Tibial nerve (tissue), 4 donors: ENCODE measurements at places on chromosomes 1 and 21.

DNA sequence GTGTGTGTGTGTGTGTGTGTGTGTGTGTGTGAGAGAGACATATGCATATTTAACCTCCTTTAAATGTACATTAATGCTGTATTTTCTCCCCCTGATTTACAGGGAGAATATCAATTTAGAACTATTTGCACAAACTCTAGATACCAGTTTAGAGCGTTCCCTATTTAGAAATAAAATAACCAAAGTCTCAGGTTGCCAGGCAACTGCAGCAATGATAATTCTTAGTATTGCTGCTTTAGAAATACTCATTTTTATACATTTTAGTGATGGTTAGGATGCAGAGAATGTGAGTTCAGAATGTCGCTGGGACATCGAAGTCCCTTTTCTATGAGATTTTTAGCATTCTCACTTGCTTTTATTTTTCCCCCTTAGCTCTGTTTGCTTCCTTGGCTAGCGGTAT is 497.3 kb downstream of the KIF26B start:
- DNase-seq: no peak

GRCh38 chr1:70195342-70195741 is 10.0 kb downstream of the LRRC40 start:
- DNase-seq: no peak

- no peak for DNase-seq
These were observed 52.5 kb downstream of the ETS2 start for GRCh38 chr21:38858026-38858811.

- DNase-seq: no peak
These were observed 136.8 kb upstream of the USP25 start for GRCh38 chr21:15592957-15593356.

- DNase-seq: no peak
These were observed 8.3 kb upstream of the TNFRSF9 start for GRCh38 chr1:7948960-7949359.

GRCh38 chr1:93433407-93433961 is 14.4 kb upstream of the FNBP1L start:
- no peak for DNase-seq

- no peak for DNase-seq
These were observed 5.9 kb downstream of the C1orf226 start for GRCh38 chr1:162387226-162388082.

GRCh38 chr1:203692565-203693470 is 66.2 kb downstream of the ATP2B4 start:
- peak; percentile 78 for DNase-seq

- DNase-seq: no peak
These were observed 655 bp downstream of the USF1 start for GRCh38 chr1:161044908-161045735.

DNA sequence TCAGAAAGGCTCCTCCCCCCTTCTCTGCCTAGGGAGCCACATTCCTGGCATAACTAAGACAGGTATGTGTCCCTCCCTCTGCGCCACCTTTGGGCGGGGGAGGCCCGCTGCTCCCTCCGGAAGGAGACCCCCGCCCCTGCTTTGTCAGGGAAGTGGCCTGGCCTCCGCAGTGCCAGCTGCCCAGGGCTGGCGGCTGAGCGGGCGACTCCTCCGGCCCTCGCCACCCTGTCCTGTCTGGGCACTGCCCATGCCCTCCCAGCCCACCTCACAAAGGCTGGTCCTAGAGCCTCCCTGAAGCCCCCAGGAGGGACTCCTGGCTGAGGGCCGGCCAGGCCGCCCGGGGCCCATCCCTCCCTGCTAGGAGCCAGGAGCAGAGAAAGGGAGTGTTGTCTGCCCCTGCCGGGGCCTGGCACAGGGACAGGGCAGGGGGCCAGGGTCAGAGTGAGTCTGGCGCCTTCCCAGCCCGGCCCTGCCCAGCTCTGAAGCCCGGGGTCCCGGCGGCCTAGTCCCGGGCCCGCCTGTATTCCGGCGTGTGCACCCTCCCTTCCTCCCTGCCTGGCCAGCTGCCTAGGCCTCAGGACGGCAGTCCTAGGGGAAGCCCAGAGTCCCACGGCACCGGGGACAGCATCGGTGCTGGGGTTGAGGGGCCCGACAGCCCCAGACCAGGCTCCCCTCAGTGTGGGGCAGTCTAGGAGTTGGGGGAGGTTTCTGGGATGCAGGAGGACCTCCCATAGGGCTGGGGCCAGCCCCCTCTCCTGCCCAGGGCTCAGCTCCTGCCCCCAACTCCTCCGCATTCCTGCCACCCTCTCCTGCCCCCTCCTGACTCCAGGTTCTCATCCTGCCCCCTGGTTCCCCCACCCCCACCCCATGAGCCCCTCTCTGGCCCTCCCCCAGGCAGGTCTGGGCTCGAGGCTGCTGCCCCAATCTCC is 5.1 kb downstream of the AGRN start:
- DNase-seq: no peak

DNA sequence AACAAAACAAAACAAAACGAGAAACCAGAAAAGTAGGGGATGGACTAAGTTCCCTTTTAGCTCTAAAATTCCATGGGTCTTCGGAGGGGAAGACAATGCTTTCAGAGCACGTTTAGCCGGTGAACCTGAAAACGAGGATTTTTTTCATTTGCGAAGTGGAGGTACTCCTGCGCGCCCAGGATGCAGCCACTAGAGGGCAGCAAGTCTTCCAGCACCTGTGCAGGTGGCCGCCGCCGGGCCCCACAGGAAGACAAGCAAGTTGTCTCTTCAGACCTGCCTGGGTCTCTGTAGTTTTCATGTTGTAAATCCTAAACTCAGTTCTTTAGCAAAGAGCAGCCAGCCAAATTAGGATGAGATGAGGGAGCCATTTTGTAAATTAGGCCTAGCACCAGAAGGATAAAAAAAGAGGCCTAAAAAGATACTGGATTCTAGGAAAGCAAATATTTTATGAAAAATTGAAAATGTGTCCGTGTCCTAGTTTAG is 17.7 kb upstream of the SNX27 start:
- peak; percentile 48 for DNase-seq

DNA sequence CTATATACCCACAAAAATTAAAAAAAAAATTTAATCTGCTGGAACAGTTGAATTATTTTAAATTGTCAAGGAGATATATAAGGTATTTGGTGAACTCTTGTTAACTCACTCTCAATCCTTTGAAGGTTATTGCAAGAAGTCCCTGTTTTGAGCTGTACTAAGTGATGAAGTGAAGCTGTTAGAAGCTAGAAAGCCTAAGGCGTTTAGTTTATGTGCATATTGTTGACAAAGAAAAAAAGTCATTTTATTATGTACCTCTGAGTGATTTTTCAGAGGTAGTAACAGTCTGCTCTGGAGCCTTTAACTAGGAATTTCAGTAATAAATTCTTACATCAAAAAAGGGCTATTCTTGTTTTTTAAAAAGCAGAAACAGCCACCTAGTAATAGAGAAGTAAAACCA is 59.6 kb downstream of the TMEM200B start:
- no peak for DNase-seq

DNA sequence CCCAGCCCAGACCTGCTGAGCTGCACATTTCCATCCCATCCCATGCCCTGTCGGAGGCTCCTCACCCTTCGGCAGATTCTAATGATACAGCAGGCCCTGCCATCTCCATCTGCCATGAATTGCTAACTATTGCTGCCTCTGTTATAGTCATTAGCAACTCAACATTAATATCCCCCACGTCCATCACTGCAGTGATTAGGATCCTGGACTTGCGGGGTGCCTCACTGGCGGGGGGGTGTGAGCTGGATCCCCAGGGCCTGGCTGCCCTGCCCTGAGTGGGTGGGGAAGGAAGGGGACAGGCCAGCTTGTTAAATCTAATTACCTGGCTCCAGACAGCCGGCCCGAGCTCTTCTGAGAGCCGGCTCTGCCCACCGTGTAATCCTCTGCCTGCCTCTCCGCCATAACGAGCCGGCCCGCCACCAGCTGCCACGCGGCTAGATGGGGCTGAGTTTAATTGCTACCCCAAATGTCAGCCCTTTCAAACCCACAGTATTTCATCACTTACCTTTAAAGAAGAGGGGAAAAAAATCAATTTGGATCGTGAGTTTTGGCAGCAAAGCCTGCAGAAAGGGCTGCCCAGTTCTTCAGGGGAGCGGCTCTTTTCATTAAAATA is 227.3 kb upstream of the CSF3R start:
- DNase-seq: no peak

DNA sequence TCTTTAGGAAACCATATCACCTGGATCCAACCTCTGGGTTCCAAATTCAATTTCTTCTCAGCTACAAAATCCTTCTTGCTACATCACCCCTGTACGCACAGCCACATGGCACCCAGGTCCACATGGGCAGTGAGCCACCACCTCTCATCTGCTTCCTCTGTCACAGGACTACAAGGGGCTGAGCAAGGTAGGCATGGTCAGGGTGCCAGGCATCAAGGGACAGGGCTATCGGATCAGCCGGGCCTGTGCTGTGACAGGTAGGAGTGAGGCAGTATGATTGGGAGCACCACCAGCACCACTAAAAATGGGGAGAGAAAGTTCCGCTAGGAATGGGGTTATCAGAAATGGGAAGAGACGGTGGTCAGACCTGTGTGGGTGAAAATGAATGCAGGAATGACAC is 29.4 kb downstream of the S100A6 start:
- DNase-seq: no peak

DNA sequence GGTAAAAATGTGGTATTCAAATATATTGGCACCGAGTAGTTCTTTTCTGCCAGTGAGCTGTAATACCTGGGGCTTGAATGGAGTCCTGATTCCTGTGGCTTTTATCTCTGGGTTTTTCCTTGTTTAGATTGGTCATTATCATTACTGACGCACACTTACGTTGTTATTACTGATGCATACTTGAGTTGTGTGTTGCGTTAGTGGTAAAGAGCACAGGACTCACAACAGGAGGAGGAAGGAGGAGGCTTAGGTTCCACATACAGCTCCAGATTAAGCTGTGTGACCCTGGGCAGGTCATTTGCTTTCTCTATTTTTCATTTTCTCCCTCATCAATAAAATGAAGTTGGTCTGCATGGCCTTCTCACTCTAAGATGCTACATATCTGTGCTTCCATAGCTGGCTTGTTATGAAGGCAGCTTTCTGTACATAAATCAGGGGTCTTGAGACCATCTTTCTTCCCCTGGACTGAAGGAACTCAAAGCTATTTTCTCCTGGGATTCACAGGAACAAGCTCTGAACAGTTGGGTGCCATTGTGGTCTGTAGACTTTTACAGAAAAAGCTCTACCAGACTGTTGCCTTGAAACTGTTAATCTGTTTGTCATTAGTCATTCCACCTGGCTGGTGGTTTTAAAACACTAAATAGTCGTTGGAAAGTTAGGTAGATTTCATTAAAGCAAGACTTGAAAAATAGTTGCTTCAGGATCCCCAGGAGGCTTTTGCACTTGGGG is 5.6 kb downstream of the ARID1A start:
- DNase-seq: no peak

DNA sequence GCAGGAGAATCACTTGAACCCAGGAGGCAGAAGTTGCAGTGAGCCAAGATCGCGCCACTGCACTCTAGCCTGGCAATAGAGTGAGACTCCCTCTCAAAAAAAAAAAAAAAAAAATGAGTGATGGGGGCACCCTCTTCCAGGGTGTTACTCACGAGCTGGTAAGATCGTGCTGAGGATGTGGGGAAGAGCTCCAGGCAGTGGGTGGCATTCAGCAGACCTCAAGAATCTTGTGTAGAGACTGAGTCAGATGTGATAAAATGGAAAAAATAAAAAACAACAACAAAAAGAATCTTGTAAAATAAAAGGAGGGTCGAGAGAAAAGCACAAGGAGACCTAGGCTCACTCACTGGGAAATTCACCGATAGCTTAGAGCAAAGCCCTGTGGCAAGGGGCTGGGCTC is 38.5 kb downstream of the EPHA2 start:
- DNase-seq: no peak

DNA sequence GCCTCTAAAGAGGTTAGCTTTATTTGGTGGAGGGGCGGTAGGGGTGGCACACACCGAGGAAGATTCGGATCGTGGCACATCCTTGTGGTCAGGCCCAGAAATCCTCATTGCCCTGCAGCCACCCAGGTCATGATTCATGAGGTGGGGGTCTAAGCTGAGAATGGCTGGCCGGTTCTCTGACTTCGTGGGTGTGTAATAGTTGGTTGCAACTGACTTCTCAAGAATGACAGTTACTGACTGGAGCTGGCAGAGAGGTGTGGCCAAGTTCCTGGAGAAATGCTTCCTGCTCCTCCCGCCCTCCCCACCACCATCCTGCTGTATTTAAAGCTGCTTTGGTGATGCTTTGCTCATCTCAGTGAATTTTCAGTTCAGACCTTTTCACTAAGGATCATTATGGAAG is 198.6 kb downstream of the KIF26B start:
- no peak for DNase-seq

GRCh38 chr1:109050228-109050995 is 8.5 kb upstream of the WDR47 start:
- DNase-seq: no peak

DNA sequence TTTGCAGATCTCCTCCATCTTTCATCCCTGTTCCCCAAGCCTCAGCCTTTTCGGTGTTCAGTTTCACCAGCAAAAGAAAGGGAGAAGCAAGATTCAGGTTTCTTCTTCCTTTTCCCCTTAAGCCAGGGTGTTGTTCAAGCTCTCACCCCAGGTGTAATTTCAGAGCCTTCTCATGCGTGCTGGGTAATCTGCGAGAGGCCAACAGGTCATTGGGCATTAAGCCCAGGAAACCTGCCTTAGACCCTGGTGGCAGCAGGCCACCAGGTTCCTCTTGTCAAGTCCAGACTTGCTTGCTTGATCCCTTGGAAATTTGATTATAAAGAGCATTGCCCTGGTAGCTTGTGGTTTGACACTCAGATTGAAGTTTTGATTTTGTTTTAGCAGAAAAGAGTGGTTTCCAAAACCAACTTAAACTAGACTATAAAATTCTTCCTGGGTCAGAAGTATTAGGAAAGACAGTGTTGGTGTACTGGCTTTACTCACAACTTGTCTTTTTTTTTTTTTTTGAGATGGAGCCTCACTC is 6.9 kb downstream of the AKR1A1 start:
- DNase-seq: no peak

DNA sequence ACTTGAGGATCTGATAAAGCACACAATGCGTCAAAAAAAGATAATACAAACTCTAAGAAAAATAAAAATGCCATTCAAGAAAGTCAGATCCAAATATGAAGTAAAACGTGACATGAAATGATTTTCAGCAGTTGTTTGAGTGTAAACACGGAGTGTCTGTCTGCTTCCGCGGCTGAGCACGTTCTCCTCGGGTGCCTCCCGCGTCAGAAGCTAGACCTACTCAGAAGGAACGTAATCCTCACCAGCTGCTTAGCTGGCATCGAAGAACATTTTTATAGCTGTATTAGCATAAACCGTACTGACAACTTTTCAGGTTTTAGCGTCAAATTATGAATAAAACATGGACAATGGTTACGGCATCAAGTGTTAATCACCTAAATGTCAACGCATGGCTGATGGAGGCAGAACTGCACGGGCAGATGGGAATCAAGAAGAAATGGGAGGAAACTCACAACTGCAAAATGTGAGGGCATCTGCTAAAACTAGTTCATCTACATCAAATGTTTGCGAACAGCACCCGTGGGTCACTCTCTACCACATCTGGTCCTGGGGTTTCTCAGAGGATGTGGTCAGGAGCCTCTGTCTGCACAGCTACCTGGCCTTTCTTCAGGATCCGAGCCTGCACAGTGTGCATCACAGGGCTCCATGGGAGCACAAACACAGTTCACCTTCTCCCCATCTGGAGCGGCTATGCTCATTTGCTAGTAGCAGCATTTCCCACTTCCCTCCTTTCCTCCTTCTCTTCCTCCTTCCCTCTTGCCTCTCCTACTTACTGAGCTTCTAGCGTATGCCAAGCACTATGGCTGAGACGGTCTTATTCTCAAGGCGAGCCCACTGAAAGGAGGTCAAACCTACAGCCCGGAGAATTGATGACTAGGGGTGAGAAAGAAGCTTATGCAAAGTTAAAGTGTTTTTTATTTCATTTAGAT is 40.0 kb downstream of the RCAN1 start:
- no peak for DNase-seq
